ENCODE measurements at places on chromosomes 5 and 9. TPM values are rescaled to one million over a fixed set of nuclear protein-coding genes. Genes with fewer than 3 reads are reported as not detected.

The KCTD16 gene
- 0.04 TPM for polyA plus RNA-seq

DNA sequence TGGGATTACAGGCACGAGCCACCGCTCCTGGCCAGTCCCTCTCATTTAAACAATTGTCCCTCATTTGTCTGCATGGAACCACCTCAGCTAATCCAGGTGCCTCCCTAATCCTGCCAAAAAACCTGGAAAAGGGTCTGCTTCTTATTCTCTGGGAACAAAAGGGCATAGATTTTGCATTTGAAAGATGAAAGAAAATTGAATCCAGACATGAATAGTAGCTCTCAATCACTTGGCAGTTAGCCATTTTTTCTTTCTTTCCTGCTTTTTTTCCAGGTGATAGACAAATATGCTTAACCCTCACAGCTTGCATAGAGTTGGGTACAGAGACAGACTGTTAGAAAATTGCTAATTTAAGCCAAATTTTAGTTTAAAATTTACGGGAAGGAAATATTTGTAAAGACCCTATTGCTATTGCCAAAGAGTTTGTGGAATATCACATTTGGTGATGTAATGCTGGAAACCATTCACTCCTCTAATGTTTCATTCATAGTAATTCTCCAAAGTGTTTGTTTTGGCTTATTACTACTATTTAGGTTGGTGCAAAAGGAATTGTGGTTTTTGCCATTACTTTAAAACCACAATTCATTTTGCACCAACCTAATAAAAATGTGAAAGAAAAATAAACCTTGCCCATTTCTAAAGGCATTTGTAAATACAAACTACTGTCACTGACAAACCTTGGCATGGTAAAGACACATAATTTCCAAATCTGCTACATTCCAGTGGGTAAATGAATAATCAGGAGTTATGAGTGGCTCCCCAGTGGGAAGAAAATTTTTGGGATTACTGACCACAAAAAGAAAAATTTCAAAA, 80.5 kb upstream of the JAK2 start:
- no peak for DNase-seq

GRCh38 chr9:93079371-93079770, 16.6 kb upstream of the CARD19 start:
- DNase-seq, result no peak

GRCh38 chr9:104386425-104387069, 117.5 kb upstream of the OR13F1 start:
- DNase-seq, result no peak

The SPINK1 gene
- not detected for polyA plus RNA-seq

The NEUROG1 gene
- not detected for polyA plus RNA-seq

The SPINK4 gene
- not detected for polyA plus RNA-seq

DNA sequence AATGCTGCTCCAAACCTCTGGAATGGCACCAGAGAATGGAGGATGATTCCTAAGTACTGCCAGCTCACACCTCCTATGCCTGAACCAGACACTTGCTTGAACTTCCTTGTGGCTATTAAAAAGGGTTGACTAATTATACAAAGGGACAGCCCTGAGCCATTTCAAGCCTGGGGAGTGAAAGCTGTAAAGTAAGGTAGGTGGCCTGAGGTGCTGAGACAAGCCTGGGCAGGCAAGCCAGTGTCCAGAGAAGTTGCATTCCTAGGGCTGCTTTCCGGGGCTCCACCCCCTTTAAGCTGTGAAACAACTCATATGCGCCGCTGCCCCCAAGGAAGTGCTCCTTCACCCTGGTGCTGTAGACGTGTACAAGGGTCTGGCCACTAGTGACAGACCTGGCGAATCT, 79.9 kb upstream of the SLC1A3 start:
- peak; percentile 36 for DNase-seq

The FKBP15 gene
- polyA plus RNA-seq, result 31.4 TPM

GRCh38 chr5:67165526-67166459, 30.8 kb downstream of the CD180 start:
- DNase-seq, result no peak

GRCh38 chr5:89580976-89581375, 698.0 kb upstream of the MEF2C start:
- no peak for DNase-seq

The NOL8 gene
- 28.9 TPM for polyA plus RNA-seq

DNA sequence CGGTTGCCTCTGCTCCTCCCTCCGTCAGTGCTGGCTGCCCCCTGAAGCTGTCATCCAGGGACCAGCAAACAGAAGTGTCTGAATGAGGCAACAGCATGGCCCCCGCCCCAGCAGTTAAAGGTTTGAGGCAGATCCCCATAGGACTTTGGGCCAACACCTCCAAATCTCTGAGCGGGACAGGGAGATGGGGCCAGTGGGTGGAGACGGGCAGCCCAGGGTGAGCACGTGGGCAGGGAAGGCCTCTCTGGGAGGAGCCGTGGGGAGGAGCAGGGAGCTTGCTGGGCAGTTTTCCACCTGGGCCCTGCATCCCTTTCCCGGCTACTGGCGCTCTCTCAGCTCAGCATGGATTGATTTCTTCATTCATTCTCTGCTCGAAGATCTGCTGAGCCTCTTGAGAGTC, 39.1 kb upstream of the NOTCH1 start:
- DNase-seq, result no peak

- DNase-seq, result no peak
Measured at GRCh38 chr9:127004946-127005769, 90.6 kb downstream of the RALGPS1 start.

GRCh38 chr5:149543361-149544027, 7.7 kb downstream of the CSNK1A1 start:
- no peak for DNase-seq

DNA sequence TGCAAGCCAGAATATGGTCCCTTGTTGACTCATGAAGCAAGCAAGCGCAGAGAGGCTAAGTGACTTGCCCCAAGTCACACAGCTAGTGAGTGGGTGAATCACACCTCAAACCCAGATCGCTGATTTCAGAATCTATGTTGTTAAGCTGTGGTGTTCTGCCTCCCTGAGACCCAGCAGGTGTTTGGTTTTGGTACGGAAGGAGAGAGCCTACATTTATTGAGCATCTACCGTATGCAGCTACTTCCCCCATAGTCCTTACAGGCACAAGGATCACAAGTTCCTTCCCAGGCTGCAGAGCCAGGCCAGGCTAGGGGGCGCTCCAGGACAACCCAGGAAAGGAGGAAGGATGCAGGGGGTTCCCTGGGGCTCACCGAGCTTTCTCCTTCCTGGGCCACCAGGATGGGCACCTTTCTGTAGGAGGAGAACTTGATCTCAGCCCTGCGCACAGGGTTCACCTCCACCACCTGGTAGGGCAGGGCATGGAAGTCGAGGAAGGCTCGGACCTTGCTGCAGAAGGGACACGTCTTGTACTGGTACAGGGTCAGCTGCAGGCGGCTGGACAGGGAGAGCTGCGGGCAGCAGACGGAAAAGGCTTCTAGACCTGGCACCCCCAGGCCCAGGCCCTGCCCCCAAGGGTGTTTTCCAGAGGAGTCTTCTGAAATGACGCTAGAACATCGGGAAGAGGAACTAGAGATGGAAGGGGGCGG, 2.5 kb downstream of the PTGES2 start:
- no peak for DNase-seq

GRCh38 chr5:98482321-98483300, 290.9 kb upstream of the RGMB start:
- no peak for DNase-seq

The PCDHB11 gene
- polyA plus RNA-seq, result not detected

- no peak for DNase-seq
Measured at GRCh38 chr5:1772634-1773033, 27.0 kb downstream of the MRPL36 start.

The RELL2 gene
- 11.1 TPM for polyA plus RNA-seq

The FSTL4 gene
- 4.2 TPM for polyA plus RNA-seq

DNA sequence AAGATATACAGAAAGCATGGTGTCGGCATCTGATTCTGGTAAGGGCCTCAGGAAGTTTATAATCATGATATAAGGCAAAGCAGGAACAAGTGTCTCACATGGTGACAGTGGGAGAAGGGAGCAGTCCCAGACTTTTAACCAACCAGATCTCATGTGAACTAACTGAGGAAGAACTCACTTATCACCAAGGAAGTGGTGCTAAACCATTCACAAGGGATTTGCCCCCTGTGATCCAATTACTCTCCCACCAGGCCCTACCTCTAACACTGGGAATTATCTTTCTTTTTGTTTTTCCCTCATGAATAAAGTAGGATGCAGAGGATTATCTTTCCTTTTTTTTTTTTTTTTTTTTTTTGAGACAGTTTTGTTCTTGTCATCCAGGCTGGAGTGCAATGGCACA, 123.4 kb upstream of the LRRTM2 start:
- DNase-seq, result no peak

GRCh38 chr5:77103457-77103856, 16.4 kb upstream of the ZBED3 start:
- DNase-seq, result no peak

GRCh38 chr5:61635271-61635670, 303.2 kb downstream of the ZSWIM6 start:
- no peak for DNase-seq

Measured in keratinocyte (primary cell).